ENCODE measurements at places on chromosomes 4 and X.

DNA sequence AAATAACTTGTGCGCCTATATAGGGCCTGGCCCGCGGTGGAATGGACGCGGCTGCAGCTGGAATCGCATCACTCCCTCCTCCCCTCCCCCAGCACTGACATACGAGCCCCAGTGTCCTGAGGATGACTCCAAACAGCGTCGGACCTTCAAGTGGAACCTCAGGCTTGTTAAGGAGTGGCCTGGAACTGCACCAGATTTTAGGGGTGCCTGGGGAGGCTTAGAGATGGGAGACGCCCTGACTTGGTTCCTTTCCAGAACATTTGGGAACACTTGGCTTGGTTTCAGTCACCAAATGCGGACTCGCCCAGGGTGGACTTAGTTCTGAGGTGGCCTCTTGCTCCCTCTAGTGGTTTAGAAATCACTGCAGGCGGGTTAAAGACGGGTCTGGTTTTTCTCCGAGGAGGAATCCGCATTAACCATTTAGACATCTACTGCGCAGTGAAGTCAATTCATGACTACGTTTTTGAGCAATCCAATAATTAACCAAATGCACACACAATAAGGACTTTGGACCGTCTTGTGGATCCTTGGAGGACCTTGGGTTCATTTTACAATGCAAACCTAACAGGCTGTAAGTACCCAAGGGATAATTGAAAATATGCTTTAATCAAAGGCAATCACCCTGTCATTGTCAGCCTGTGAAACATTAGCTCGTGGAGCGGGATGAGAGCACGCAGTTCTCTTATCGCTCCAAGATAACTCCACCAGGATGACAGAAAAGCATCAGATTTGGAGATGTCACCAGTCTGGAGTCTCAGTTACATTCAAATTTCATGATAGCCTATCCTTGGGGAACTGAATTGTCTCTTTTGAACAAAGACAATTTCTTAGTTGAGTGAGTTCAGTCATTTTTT lies 11.2 kb upstream of the PDGFRA start:
- peak; percentile 79 for DNase-seq

DNA sequence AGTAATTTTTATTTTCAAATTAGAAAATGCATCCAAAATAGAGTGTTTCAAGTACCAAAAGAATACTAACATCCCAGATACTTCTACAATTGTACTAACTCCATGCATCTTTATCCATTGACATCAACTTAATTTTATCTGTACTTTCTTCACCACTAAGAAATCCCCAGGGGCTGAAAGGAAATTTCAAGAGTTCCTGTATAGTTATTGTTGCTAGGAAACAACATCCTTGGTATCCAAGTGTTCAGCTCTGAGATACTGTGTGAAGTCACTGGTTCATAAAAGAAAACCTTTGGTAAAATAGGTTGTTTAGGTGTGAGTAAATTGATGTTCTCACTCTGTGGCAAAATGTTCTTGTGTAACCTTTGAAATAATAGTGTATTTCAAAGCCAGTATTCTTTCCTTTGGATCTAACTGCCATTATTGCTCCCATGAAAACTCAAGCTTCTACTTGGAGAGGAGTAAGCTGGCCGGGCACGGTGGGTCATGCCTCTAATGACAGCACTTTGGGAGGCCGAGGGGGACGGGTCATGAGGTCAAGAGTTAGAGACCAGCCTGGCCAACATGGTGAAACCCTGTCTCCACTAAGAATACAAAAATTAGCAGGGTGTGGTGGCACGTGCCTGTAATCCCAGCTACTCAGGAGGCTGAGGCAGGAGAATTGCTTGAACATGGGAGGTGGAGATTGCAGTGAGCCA lies 72.9 kb downstream of the COMMD8 start:
- no peak for DNase-seq

GRCh38 chrX:33178218-33178617 lies 33.1 kb downstream of the DMD start:
- DNase-seq: no peak

GRCh38 chr4:88698519-88698918 lies 890 bp upstream of the NAP1L5 start:
- DNase-seq: no peak

Measured in colonic mucosa (tissue), 4 donors.